ENCODE measurements at places on chromosomes 16 and 17. TPM values are rescaled to one million over a fixed set of nuclear protein-coding genes. Genes with fewer than 3 reads are reported as not detected.

Gene ADAP2
- total RNA-seq, result 3.1 TPM

Gene ADAD2
- not detected for total RNA-seq

Gene METRNL
- total RNA-seq, result 46.0 TPM

Gene TBC1D3E
- not detected for total RNA-seq

Gene TSPAN10
- 5.4 TPM for total RNA-seq

Gene SYT17
- 11.8 TPM for total RNA-seq

Gene CAMTA2
- 38.5 TPM for total RNA-seq

Gene PRSS22
- total RNA-seq, result 0.78 TPM

Gene GRN
- total RNA-seq, result 236 TPM

Gene PIPOX
- 0.14 TPM for total RNA-seq

Gene ATP1B2
- 0.27 TPM for total RNA-seq

Gene ZNF385C
- total RNA-seq, result 0.20 TPM

Gene CDRT4
- total RNA-seq, result 1.0 TPM

Gene TNFRSF17
- not detected for total RNA-seq

Gene ARL4D
- total RNA-seq, result 27.3 TPM

Gene TSR1
- 51.6 TPM for total RNA-seq

Gene HBQ1
- 7.3 TPM for total RNA-seq

Gene RPL27
- total RNA-seq, result 2,911 TPM

Gene RNF43
- 0.45 TPM for total RNA-seq

Gene CCDC144A
- 1.2 TPM for total RNA-seq

Gene STAT5A
- 8.0 TPM for total RNA-seq

Gene ENDOV
- total RNA-seq, result 47.6 TPM

Gene KRTAP2-2
- total RNA-seq, result not detected

Gene XAF1
- not detected for total RNA-seq

Gene BAIAP3
- 0.95 TPM for total RNA-seq

Gene EPOP
- 12.0 TPM for total RNA-seq

Gene CRYM
- 1.7 TPM for total RNA-seq

Gene CORO7
- total RNA-seq, result 11.6 TPM

Gene TNFRSF13B
- not detected for total RNA-seq

Gene KRT39
- not detected for total RNA-seq

Gene CCL2
- total RNA-seq, result 6.2 TPM

Gene KRT23
- 0.12 TPM for total RNA-seq

Gene MTSS2
- total RNA-seq, result 71.1 TPM

Gene C16orf92
- not detected for total RNA-seq

Gene AIPL1
- total RNA-seq, result not detected

Gene CHST4
- total RNA-seq, result 0.13 TPM

Gene RCVRN
- not detected for total RNA-seq

Gene TBC1D3C
- not detected for total RNA-seq

Gene PRDM7
- 0.02 TPM for total RNA-seq

Gene KRT32
- total RNA-seq, result not detected

Gene ARHGAP27
- total RNA-seq, result 11.3 TPM

Gene EXOC3L1
- total RNA-seq, result 0.20 TPM

Gene KRT28
- not detected for total RNA-seq

Gene KRTAP29-1
- not detected for total RNA-seq

Gene LRRC36
- 0.08 TPM for total RNA-seq

Gene RPGRIP1L
- 10.4 TPM for total RNA-seq

Gene NKD1
- 0.65 TPM for total RNA-seq

Gene KRT27
- not detected for total RNA-seq

Gene SPATA2L
- 12.3 TPM for total RNA-seq

Gene KCNJ16
- 0.41 TPM for total RNA-seq

Gene RNF222
- not detected for total RNA-seq

Gene TMEM204
- total RNA-seq, result 0.09 TPM

Gene NOTUM
- total RNA-seq, result 0.33 TPM

Gene AKTIP
- 21.4 TPM for total RNA-seq

Gene CCDC78
- 3.4 TPM for total RNA-seq

Gene TEKT5
- total RNA-seq, result not detected

Gene GCGR
- total RNA-seq, result 0.46 TPM
